ENCODE measurements at places on chromosomes 13 and 19. TPM values are rescaled to one million over a fixed set of nuclear protein-coding genes. Genes with fewer than 3 reads are reported as not detected.

DNA sequence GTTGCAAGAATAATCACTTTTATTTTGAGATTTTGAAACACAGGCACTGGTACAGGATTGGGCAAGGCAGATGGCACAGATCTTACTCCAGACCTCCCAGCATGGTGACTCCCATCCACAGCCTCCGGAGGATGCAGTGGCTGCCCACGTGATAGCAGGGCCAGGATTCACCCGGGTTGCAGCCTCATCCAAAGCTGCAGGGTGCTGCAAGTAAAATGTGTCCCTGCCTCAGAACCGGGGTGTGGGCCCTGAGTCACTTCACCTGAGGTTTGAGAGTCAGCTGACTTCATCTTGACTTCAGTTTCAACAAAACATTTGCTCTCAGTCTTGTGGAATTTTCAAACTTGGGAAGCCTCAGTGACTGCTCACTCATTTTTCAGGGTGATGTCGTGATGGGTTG lies 201.9 kb downstream of the FGF9 start:
- no peak for DNase-seq
- H3K4me1 ChIP-seq, result no peaks in the 10 kb centered on the region
- H3K4me3 ChIP-seq, result no peak overlapping the region
- H3K27ac ChIP-seq, result no peak overlapping the region
- no peaks in the 10 kb centered on the region for H3K36me3 ChIP-seq
- H3K27me3 ChIP-seq, result no peaks in the 10 kb centered on the region

The CYP2A7 gene
- total RNA-seq, result not detected

DNA sequence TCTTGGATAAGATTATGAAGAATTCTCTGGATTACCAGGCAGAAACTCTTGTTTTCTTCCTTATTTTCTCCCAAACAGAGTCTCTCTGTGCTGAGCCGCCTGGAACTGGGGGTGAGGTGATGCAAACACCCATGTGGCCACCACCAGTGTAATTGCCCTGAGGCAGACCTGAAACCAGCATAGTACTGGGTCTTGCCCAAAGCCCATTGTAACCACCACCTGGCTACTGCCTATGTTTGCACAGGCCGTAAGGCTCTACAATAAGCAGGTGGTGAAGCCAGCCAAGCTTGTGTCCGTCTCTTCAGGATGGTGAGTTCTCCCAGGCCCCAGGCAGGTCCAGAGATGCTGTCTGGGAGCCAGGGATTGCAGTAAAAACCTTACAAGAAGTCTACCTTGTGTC lies 18.9 kb upstream of the KBTBD7 start:
- H3K27me3 ChIP-seq, result no peaks in the 10 kb centered on the region
- no peak overlapping the region for H3K4me3 ChIP-seq
- H3K4me1 ChIP-seq, result no peaks in the 10 kb centered on the region
- no peak overlapping the region for H3K27ac ChIP-seq
- H3K36me3 ChIP-seq, result no peaks in the 10 kb centered on the region

The PSG1 gene
- not detected for total RNA-seq

DNA sequence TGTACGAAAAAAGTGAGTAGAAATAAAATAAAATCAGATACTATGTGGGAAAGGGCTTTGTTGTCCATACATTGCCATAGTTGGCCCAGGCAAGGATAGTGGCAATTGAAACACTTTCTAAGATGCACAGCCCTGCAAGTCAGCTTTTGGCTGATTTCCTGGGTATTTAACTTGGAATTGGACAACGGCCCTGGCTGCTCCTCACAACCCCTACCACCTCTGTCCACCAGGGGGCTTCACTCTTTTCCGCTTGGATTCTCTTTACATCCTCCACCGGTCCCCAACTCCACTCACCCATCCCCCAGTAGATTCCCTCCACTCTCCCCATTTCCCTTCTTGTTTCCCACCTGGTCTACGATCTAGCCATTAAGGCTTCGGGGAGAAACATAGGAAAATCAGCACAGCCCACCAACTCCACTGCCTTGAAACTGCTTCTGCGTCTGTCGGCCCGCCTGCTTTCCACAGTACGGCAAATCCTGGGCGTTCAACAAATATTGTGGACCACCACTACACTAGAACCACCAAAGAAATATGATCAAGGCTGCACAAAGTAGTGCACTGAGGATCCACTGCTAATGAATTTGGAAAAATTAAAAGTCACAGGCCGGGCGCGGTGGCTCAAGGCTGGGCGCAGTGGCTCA lies 48.6 kb upstream of the GTF3A start:
- DNase-seq, result peak; percentile 70
- no peak overlapping the region for H3K4me3 ChIP-seq
- H3K27me3 ChIP-seq, result no peaks in the 10 kb centered on the region
- H3K4me1 ChIP-seq, result peaks cover 28% of the 10 kb centered on the region
- no peak overlapping the region for H3K27ac ChIP-seq

The SULT2A1 gene
- 0.27 TPM for total RNA-seq

The ZNF701 gene
- 9.0 TPM for total RNA-seq

DNA sequence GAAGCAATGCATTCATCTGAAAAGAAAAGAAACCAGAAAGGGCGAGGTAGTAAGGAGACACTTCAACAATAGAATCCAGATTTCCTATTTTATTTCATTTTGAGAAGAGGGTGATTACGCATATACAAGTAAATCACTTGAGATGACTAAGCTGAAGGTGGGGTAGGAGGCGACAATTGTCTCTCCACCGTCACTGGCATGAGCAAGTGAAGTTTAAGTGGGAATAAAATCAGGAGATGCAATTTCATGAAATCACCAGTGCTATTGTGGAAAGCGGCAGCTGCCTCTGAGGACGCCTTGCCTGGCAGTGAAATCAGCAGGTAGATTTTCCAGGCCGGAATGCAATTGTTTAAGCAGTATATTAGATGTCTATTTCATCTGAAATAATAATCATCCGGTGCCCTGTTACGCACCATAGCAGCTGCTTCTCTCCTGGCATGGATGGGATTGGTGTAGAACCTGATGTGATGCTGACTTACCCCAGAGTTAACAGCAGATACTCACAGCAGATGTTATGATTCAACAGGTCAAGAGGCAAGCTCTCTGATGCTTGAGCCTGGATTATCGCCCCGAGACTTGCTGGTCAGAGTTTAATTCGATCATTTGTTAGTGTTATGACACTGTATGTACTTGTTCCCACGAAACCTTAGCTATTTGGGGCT lies 64.3 kb downstream of the RASL11A start:
- H3K27me3 ChIP-seq, result no peaks in the 10 kb centered on the region
- H3K4me1 ChIP-seq, result no peaks in the 10 kb centered on the region
- no peak overlapping the region for H3K4me3 ChIP-seq
- H3K36me3 ChIP-seq, result no peaks in the 10 kb centered on the region

The OR7D2 gene
- 0.07 TPM for total RNA-seq

The THSD1 gene
- total RNA-seq, result 0.76 TPM

DNA sequence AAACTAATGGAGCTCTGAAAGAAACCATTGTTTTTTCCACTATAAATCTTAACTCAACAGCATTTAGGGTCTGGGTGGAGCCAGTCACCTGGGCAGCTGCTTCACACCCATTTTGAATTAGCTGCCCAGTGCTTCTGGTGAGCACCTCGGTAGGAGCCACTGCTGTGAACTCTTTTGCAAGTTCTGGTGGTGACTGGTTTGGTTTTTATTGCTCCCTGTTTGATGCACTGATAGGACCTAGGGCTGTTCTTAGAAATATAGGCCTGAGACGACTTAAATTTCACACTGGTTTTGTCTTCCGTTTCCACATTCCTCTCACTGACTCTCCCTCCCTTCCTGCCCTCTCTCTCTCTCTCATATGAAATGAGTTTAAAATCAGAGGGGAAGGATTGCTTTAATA lies 103.9 kb downstream of the GGACT start:
- H3K36me3 ChIP-seq, result no peaks in the 10 kb centered on the region
- H3K4me3 ChIP-seq, result no peak overlapping the region
- DNase-seq, result no peak
- H3K4me1 ChIP-seq, result peaks cover 1% of the 10 kb centered on the region
- H3K27ac ChIP-seq, result no peak overlapping the region

The UBE2M gene
- total RNA-seq, result 120 TPM

The ONECUT3 gene
- total RNA-seq, result 22.1 TPM

Data from HCT116 (cell line).